ENCODE measurements at places on chromosomes 5 and 9.

DNA sequence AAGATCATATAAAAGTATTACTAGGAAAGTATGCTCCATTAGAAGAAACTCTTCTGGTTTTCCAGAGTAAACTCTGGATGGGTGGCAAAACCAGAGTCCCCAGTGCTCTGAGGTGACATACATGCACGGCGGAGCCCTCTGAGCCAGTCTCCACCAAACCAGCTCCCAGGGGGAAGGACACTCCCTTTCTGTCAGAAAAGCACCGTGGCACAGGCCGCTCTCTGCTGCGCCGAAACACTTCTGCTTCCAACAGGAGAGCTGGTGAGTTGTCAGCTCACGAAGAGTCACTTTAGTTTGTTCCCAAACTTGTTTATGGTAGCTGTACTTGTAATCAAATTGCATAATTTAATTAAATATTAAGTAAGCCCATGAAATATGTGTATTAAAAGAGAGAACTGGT, 184.6 kb downstream of the CDK5RAP2 start:
- DNase-seq = no peak

DNA sequence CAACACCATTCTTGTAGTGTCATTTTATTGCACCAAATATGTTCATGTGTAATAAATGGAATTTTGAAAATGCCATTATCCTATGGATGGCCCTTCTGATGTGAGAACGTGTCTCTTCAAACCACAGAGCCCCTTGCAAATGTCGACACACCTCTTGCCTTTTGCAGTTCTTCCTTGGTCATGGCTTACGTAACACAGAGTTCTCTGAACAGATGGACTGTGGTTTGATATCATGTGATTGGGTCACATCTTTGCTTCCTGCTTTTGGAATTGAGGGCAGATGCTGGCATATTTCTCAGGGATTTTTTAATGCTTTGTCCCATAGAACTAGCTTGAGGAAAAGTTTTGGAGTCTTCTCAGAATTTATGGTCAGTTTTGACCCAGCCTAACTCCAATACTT, 4.6 kb downstream of the TGFBR1 start:
- DNase-seq = no peak

DNA sequence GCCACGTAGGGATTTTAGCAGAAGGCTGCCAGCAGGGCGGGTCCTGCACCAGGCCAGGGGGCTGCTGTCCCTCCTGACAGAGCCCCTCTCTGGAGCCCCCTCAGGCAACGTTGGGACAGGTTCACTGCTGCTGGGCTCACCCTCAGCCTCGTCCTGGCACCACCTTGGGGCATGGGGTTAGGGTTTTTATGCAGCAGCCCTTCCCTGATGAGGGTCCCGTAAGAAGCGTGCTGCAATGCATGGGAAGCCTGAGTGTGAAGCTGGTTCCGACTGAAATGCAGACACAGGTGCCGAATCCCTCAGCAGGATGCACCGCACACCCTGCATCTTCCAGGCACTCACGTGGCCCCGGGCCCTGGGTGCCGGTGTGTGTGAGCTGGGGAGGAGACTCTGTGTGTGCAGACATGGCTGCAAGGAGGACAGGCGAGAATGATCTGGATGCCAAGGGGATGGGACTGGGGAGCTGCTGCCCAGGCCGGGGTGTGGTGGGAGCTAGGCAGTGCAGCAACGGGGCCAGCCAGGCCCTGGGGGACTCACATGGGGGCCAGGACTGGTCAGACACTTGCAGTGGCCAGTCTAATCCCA, 27.1 kb downstream of the ZDHHC11B start:
- no peak for DNase-seq

- DNase-seq = no peak
Observed at GRCh38 chr9:79001012-79001411, 570.8 kb upstream of the TLE4 start.

DNA sequence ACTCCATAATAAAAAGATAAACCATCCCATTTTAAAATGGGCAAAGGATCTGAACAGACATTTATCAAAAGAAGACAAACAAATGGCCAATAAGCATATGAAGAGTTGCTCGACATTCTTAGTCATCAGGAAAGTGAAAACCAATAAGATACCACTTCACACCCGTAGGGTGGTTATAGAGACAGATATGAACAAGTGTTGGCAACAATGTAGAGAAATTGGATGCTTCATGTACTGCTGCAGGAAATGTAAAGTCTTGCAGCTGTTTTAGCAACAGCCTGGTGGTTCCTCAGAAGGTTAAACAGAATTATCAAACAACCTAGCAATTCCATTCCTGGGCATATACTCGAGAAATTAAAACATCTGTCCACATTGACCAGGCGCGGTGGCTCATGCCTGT, 42.5 kb downstream of the GTF3C4 start:
- DNase-seq = no peak

GRCh38 chr9:84382720-84383119, 42.2 kb upstream of the SLC28A3 start:
- no peak for DNase-seq

GRCh38 chr5:125536582-125536981, 790.1 kb upstream of the ZNF608 start:
- DNase-seq = no peak

All from activated CD8-positive, alpha-beta memory T cell treated with anti-CD3 and anti-CD28 coated beads for 4 hours (primary cell).